A172 (cell line): ENCODE measurements at places on chromosomes 5 and 9. TPM values are rescaled to one million over a fixed set of nuclear protein-coding genes. Genes with fewer than 3 reads are reported as not detected.

Gene PTPRD
- 0.71 and 1.0 TPM in 2 replicates for total RNA-seq

Gene TGFBI
- total RNA-seq, result 10.5 and 11.6 TPM in 2 replicates

Gene CDHR2
- total RNA-seq, result 0.12 TPM in 1 of 2 replicates, not detected in the other

Gene SGCD
- total RNA-seq, result 3.5 and 8.5 TPM in 2 replicates

Gene PCDHA2
- 0.03 and 0.81 TPM in 2 replicates for total RNA-seq

Gene N4BP3
- 0.17 and 0.33 TPM in 2 replicates for total RNA-seq

Gene SLC12A7
- 8.5 and 10.2 TPM in 2 replicates for total RNA-seq

Gene DMRT3
- total RNA-seq, result 0.24 TPM in 2 replicates

Gene GABRA1
- 1.4 TPM in 1 of 2 replicates, not detected in the other for total RNA-seq

Gene RNF224
- 0.86 and 1.1 TPM in 2 replicates for total RNA-seq

Gene FOXD4L6
- not detected in 2 replicates for total RNA-seq

Gene CCDC127
- 6.2 and 6.3 TPM in 2 replicates for total RNA-seq

Gene ISCA1
- 58.1 and 70.4 TPM in 2 replicates for total RNA-seq

Gene COL5A1
- 185 and 205 TPM in 2 replicates for total RNA-seq

Gene ADGRV1
- not detected in 2 replicates for total RNA-seq

Gene NTRK2
- not detected in 2 replicates for total RNA-seq

Gene SLC45A2
- total RNA-seq, result not detected in 2 replicates

Gene PAPPA
- 0.02 TPM in 1 of 2 replicates, not detected in the other for total RNA-seq

Gene PCDHA9
- 0.07 TPM in 1 of 2 replicates, not detected in the other for total RNA-seq

Gene BTNL3
- total RNA-seq, result not detected in 2 replicates

Gene FOXD4L5
- not detected in 2 replicates for total RNA-seq

Gene CCNO
- total RNA-seq, result 4.1 and 4.9 TPM in 2 replicates

Gene CSF1R
- total RNA-seq, result 0.84 and 0.96 TPM in 2 replicates

Gene FAXDC2
- 1.8 and 3.5 TPM in 2 replicates for total RNA-seq

Gene TXNDC8
- total RNA-seq, result not detected in 2 replicates

Gene C5
- 6.3 and 11.5 TPM in 2 replicates for total RNA-seq

Gene ENHO
- total RNA-seq, result 0.43 and 1.1 TPM in 2 replicates

Gene STPG3
- not detected in 2 replicates for total RNA-seq

Gene STXBP1
- total RNA-seq, result 20.8 and 63.2 TPM in 2 replicates

Gene FGF10
- 0.16 and 0.62 TPM in 2 replicates for total RNA-seq

Gene SLC6A3
- total RNA-seq, result not detected in 2 replicates

Gene AK3
- total RNA-seq, result 41.8 and 47.8 TPM in 2 replicates

Gene CFAP77
- 0.17 TPM in 1 of 2 replicates, not detected in the other for total RNA-seq

Gene RNF208
- total RNA-seq, result 0.09 and 0.17 TPM in 2 replicates

Gene JMY
- 10.4 and 12.6 TPM in 2 replicates for total RNA-seq

Gene BTNL9
- not detected in 2 replicates for total RNA-seq

Gene SPINK7
- total RNA-seq, result not detected in 2 replicates

Gene BDP1
- total RNA-seq, result 19.1 and 26.0 TPM in 2 replicates

Gene SUSD3
- total RNA-seq, result not detected in 2 replicates

Gene CDKN2B-AS1
- total RNA-seq, result not detected in 2 replicates

Gene SCGB3A2
- not detected in 2 replicates for total RNA-seq

Gene ABLIM3
- total RNA-seq, result 12.6 and 15.9 TPM in 2 replicates
